Coronary artery (tissue), 2 donors: ENCODE measurements at places on chromosomes 6 and 20.

DNA sequence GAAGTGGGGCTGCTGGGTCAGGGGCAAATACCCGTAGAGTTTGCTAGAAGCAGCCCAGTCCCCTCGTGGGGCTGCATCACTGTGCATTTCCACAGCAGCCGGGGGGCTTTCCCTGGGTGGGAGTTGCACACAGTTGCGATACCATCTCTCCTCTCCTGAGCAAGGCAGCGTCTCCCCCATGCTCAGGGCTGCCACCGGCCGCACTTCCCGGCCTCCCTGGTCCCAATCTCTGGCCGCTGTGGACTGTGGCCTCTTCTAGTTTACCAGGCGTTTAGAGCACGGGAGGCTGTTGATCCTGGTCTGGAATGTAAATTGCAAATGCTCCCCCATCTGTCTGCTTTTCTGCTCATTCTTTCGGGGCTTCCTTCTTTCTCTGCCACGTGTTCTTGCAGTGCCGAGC lies 31.1 kb downstream of the OSBPL2 start:
- no peak for DNase-seq

- DNase-seq, result no peak
These were observed 97.6 kb upstream of the ZNF217 start for GRCh38 chr20:53691060-53691810.

DNA sequence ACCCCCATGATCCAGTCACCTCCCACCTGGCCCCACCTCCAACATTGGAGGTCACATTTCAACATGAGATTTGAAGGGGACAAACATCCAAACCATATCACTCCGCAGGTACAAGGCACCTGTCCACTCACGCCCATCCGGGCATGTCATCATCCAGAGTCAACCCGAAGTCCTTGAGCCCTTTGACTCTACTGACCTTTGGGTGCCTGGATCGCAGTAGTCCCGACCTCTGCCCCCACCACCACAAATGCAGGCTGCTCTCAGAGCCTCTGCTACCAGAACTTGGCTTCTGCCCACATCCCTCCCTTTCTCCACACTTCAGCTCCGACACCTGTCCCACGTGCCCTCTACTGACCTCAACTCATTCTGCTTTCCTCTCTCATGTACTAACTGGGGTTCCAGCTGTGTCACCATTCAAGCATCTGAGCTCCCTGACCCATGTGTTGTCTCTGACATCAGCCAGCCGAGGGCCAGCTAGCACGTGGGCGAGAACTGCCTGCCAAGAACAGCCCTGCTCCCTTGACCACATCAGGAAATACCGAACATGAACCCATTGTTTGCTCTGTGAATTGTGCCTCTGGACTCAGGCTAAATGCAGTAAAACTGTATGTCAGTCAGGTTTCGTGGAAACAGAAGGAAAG lies 498.3 kb upstream of the SULF2 start:
- DNase-seq, result peak; percentile 77

DNA sequence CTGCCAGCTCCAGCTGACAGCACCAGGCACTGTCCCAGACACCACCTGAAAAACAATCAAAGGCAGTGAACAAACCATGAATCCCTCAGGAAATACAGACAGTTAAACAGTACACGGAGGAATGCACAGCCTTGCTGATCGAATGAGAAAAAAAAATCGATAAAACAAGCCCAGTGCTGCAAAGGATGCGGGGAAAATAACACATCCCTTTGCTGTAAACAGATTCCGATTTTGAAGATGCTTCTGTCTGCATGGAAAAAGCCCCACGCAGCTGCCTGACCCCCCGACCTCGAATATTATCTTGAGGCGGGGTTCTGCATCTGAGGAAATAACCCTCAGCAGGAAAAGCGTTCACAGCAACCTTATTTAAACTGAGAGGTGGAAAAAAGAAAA lies 43.9 kb downstream of the RBM38 start:
- DNase-seq, result no peak

DNA sequence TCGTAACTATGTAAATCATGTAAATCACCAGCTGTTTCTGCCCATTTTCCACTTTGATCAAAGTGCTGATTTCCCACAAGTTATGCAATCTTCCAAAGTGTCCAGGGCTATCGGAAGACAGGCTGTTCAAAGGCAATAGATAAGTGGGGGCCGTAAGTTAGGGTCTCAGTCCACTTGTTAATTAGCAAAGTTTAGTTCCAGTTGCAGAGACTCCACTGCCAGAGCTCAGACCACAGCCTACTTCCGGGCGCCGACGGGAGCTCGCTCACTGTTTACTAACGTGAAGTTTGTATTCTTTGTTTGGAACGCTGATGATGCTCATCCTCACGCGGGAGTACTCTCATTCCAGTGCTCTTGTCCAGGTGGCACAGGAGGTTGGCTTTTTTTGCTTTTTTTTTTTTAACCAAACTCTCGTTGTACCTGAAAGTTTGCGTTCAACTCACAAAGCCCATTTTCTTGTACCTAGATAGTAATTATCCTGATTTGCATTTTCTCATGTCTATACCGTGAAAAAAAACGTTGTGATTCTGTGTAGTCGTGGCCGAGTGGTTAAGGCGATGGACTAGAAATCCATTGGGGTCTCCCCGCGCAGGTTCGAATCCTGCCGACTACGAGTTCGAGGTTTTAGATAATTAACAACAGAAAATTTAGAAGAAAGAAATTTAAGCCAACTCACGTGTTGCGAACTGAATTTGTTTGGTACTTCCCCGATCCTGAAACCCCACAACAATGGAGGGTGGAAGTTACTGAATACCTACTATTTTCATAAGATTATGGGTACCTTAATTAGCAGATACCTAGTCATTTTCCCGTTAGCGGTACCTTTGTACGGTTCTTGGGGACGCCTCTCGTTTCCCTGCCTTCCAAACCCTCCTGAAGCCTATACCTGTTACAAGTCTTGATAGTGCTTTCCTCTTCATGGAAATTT lies 29.9 kb upstream of the ZNF184 start:
- no peak for DNase-seq
